Stomach (tissue), 19 donors: ENCODE measurements at places on chromosomes 3 and 15. TPM values are rescaled to one million over a fixed set of nuclear protein-coding genes. Genes with fewer than 3 reads are reported as not detected.

DNA sequence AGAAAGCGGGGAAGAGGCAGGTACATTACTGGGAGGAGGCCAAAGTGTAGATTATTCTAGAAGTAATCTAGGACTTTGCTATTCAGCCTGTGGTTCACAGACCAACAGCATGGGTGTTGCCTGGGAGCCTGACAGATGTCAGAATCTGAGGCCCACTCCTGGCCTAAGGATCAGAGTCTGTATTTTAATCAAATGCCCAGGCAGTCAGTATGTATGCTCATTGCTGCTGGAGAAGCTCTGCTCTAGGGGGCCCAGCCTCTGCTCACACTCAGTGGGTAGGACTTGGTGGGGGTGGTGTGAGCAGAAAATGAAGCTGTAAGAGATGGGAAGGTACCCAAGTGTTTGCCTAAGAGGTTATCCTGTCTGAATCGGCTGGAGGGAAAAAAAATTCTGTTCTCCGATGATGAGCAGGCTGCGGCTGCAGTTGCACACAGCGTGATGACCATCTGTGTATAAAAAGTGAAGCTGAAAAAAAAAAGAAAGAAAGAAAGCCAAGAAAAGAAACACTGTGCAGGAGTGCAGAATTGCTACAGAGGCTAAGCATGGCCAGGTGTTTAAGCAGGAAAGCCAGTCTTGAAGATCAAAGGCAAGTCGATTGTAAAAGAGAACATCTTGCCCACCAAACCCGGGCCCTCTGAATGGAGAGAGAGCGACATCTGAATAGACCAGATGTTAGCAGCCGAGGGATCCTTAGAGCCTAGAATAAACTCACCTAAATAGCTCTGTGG is 65.2 kb downstream of the EIF4E3 start:
- no peak overlapping the region for H3K4me3 ChIP-seq
- H3K36me3 ChIP-seq, result no peaks in the 10 kb centered on the region
- peak; percentile 28 for DNase-seq
- H3K27me3 ChIP-seq, result no peaks in the 10 kb centered on the region
- H3K4me1 ChIP-seq, result peaks cover 5% of the 10 kb centered on the region

Gene P4HTM
- polyA plus RNA-seq, result 19.1 TPM

DNA sequence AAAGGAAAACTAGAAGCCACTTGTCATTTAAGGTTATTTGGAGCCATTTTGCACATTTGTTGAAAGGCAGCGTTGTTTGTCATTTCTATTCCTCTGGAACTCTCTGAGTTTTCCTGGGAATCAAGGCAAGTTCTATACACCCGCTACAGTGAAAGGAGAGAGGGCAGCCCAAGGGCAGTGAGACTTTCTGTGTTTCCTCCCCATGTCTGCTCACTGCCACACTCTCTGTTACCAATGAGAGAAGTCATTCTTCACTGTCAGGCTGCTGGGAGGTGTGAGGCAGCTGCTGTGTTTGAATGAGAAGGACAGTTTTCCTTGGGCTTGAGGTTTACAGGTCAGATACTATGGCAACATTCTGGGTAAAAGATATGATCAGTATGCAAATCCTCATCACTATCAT is 36.0 kb downstream of the ATP13A5 start:
- H3K4me3 ChIP-seq, result no peak overlapping the region
- no peak overlapping the region for H3K27ac ChIP-seq
- no peaks in the 10 kb centered on the region for H3K4me1 ChIP-seq
- H3K27me3 ChIP-seq, result no peaks in the 10 kb centered on the region

- no peak overlapping the region for H3K27ac ChIP-seq
- H3K36me3 ChIP-seq, result no peaks in the 10 kb centered on the region
- DNase-seq, result no peak
- no peaks in the 10 kb centered on the region for H3K4me1 ChIP-seq
- no peaks in the 10 kb centered on the region for H3K27me3 ChIP-seq
Measured at GRCh38 chr3:66144568-66145407, 76.0 kb upstream of the SLC25A26 start.

GRCh38 chr3:128392021-128392420 is 74.7 kb downstream of the DNAJB8 start:
- H3K36me3 ChIP-seq, result no peaks in the 10 kb centered on the region
- no peak for DNase-seq
- no peak overlapping the region for H3K27ac ChIP-seq
- no peaks in the 10 kb centered on the region for H3K27me3 ChIP-seq
- H3K4me1 ChIP-seq, result peaks cover 13% of the 10 kb centered on the region

- H3K4me1 ChIP-seq, result no peaks in the 10 kb centered on the region
- peak; percentile 38 for DNase-seq
- no peak overlapping the region for H3K27ac ChIP-seq
- no peaks in the 10 kb centered on the region for H3K27me3 ChIP-seq
- no peak overlapping the region for H3K4me3 ChIP-seq
Measured at GRCh38 chr15:95864467-95864886, 466.0 kb upstream of the NR2F2 start.

DNA sequence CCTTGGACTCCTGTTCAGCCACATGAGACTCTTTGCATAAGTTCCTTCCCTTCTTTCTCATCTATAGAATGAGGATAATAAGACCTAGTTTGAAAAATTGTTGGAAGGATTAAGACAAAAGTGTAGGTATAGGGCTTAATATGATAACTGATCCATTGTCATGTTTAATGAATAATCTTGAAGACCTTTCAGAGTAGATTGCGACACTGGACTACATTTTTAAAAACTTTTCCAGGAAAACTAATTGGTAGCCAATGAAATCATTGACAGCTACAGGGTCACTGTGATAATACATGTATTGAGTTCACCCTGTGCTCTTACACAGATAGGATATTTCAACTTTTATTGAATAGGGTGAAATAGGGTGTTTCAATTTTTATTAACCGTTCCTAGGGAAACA is 78.5 kb upstream of the FBN1 start:
- H3K27me3 ChIP-seq, result no peaks in the 10 kb centered on the region
- no peak overlapping the region for H3K4me3 ChIP-seq
- no peaks in the 10 kb centered on the region for H3K4me1 ChIP-seq
- no peak for DNase-seq
